Common myeloid progenitor, CD34-positive (primary cell): ENCODE measurements at places on chromosomes 4 and X.

- no peak for DNase-seq
These were observed 36.0 kb downstream of the LHFPL1 start for GRCh38 chrX:112643721-112644120.

- peak; percentile 4 for DNase-seq
These were observed 87.7 kb upstream of the MAP3K15 start for GRCh38 chrX:19602866-19603622.

GRCh38 chrX:55839485-55839884, 121.9 kb downstream of the RRAGB start:
- DNase-seq: no peak

DNA sequence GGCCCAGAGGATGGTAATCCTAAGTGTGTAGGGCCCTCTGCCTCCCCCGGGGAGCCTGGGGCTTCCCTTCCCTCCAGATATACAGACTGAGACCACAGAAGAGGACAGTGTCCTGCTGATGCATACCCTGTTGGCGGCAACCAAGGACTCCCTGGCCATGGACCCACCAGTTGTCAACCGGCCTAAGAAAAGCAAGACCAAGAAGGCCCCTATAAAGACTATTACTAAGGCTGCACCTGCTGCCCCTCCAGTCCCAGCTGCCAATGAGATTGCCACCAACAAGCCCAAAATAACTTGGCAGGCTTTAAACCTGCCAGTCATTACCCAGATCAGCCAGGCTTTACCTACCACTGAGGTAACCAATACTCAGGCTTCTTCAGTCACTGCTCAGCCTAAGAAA, 1.9 kb downstream of the TRO start:
- DNase-seq: no peak

- DNase-seq: no peak
These were observed 178.5 kb downstream of the PACRGL start for GRCh38 chr4:20878806-20879205.

DNA sequence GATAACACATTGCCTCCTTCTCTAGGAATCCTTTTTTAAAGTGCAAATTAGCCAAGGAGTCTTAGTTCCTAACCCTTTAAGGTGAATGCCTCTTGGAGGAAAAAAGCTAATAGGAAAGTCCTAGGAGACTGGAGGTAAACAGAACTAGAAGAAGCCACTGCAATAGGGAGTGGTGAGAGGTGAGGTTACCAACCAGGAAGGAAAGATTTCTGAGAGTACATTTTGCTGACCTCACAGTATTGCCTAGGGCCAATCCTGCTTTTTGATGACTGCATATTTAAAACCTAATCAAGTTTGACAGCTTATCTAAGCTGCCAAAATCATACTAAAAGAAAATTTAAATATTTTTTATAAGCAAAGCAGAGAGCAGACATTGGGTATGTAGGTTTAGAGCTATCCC, 7.3 kb upstream of the CUL4B start:
- no peak for DNase-seq

- DNase-seq: no peak
These were observed 394.2 kb downstream of the ANKRD50 start for GRCh38 chr4:124318292-124318691.

GRCh38 chr4:7206911-7207567, 14.7 kb downstream of the SORCS2 start:
- no peak for DNase-seq

- no peak for DNase-seq
These were observed 82.9 kb downstream of the CAMK2D start for GRCh38 chr4:113678641-113679040.

DNA sequence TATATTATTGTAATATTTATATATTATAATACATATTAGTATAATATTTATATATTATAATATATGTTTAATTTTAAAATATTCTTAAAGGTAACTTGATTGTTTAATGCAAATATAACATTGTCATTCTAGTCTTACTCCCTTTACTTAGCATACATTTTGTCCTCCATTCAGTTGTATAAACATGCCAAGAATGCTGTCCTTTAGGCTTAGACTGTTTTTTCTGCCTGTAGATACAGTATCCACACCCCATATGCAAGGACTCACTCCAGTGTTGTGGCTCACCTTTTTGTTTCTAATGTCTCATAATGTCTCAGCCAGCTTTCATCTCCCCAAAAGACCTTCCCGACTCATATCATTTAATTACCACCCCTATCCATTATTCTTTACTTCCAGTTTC, 2110.0 kb downstream of the PCDH7 start:
- no peak for DNase-seq

DNA sequence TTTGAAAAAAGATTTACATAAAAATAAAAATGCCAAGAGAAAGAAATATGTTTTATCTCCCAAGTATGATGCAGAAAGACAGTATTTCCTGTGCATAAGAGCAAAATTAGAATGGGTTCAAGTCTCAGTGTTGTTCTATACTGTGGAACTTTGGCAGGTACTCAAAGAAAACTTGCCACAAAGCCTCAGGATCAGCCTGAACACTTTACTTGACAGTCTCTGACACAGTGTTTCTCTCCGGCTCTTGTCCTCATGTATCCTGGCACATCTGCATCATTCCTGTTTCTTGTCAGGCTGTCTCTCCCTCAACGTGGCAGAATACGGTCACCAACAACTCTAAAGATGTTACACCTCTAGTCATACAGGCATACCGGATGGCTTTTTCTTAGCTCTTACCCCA, 273.7 kb downstream of the ARHGAP24 start:
- no peak for DNase-seq

DNA sequence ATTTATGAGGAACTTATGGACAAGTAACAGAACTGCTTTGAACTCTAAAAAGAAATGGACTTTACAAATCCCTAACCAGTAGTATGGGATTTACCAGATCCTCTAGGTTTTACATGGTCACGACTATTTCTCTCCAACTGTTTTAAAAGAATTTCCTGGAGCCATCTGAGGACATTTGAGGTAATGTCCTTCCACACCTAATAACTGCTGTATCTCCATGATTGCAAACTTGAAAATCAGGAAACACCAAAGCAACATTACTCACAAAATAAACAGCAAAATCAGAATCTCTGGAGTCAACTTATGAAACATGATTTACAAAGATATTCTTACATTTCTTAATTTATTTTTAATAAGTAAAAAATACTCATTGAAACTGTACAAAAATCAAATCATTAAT, 58.0 kb downstream of the STAP1 start:
- no peak for DNase-seq

- DNase-seq: no peak
These were observed 262.8 kb downstream of the DKK2 start for GRCh38 chr4:106773076-106773905.

GRCh38 chrX:136529795-136530194, 2.2 kb upstream of the VGLL1 start:
- peak; percentile 7 for DNase-seq

- no peak for DNase-seq
These were observed 54.8 kb upstream of the MAPK10 start for GRCh38 chr4:86414686-86415085.

GRCh38 chrX:40080894-40081678, 16.7 kb downstream of the BCOR start:
- DNase-seq: peak; percentile 17

DNA sequence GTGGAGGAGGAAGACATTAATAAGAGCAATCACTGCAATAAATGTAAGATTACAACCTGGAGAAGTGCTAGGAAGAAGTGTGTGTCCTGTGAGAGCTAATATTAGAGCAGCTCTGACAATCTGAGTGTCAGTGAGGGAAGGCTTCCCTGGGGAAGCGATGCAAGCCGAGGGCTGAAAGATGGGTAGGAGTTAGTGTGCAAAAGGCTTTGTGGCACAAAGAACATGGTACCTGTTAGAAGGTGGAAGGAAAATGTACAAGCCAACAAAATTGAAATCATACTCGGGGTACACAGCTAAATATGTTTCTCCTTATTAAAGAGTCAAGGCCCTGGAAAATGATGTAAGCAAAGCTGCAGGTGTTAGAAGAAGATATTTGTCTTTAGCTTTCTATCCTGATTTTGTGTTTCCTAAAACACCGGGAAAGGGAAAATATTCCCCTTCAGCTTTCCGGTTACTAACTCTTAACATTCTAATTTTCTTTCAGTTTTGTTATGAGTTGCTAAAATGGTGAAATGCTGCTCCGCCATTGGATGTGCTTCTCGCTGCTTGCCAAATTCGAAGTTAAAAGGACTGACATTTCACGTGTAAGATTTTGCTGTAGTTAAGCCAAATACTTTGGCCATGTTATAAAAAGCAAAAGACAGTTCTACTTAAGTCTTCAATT, 808 bp downstream of the THAP6 start:
- no peak for DNase-seq

- no peak for DNase-seq
These were observed 50.9 kb downstream of the KIT start for GRCh38 chr4:54708339-54709279.

DNA sequence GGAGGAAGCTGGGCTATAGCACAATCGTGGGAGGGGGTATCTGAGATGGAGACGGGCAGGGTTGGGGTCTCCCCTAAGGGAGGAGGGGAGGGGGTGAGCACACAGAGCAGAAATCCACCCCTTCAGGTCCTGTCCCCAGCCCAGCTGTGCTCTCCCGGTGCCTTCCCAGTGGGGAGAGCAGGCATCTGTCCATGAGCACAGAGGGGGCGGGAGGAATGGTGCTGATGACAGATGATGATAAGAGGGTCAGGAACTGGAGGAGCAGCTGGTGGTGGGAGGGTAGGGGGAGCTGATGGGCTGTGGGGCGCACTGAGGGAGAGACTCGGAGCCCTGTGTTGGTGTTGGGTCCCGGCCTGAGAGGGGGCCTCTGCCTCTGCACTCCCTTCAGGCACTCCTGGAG, 8.6 kb downstream of the ATP2B3 start:
- DNase-seq: no peak

DNA sequence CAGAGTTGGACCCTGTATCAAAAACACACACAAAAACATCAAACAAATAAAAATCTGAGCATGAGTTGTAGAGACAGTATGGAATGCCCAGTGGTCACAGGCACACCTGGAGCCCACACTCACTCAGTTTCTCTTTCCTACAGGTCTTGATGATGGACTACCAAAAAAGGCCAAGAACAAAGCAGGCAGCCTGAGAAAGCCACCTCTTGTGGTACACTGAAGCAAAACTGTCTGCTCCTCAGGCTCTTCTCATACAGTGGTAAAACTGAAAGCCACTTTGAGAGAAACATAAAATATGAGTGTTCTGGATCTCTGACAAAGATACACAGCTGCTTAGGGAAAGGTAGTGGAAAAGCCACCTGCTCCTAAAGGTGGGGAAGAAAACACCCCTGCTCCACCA, 1206.9 kb downstream of the FSTL5 start:
- no peak for DNase-seq

GRCh38 chrX:131901546-131901945, 121.6 kb upstream of the STK26 start:
- no peak for DNase-seq

DNA sequence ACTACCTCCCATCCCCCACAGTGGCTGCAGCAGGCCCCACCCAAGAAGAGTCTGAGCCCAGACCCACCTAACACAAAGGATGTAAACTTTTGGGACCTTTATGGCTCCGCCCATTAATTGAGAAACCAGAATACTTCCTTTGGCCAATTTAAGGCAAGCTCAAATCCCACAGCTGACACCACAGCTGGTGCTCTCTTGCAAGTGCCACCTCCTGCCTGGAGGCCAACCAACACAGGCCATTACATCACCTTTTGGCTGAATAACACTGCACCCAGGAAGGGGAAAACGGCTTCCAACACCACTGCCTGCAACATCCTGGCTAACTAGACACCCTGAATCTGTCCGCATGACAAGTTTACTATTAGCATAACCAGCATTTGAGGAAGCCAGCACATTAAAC, 248.8 kb downstream of the PRDM5 start:
- DNase-seq: no peak

GRCh38 chr4:151801547-151802516, 41.0 kb upstream of the GATB start:
- DNase-seq: peak; percentile 51

GRCh38 chr4:181796502-181796901, 446.7 kb upstream of the TENM3 start:
- DNase-seq: no peak
